NCI-H1436 (cell line): ENCODE measurements at places on chromosomes 2 and 18.

DNA sequence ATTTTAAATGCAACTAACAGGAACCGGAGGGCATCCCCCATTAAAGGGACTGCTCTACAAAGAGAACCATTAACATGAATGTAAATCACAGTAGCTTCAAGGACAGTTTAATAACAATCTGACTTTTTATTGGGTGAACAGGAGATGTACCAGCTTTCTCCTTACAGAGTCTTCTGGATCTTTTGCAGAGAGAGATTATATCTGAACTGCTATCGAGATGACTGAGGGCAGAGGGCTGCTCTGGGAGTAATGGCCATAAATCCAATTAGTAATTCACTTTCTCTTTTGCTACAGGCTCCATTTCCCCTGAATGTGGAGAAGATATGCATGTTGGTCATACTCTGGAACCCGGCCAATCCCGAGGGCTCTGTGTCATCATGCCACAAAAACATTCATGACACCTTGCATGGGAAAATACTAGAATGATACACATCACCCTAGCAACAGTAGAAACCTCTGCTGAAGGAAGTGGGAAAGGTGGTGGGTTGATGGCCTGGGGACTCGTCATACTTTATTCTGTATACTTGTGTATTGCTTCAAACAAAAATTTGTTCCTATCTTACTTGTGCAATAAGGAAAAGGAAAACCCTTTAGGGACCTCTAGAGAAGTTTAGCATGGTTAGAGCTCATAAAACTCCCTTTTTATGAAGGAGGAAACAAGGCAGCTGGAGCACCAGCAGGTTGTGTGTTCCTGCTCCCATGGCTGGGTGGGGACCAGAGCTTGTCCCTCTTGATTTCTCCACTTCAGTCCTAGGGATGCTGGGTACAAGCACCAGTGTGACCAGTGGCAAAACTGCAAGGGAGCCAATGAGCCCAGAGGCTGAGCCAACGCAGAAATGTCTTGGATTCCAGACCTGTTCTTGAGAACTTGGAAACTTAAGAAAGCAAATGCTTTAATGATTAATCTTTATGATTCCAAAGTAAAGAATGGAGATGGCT, 26.0 kb downstream of the CTAGE1 start:
- DNase-seq, result no peak

DNA sequence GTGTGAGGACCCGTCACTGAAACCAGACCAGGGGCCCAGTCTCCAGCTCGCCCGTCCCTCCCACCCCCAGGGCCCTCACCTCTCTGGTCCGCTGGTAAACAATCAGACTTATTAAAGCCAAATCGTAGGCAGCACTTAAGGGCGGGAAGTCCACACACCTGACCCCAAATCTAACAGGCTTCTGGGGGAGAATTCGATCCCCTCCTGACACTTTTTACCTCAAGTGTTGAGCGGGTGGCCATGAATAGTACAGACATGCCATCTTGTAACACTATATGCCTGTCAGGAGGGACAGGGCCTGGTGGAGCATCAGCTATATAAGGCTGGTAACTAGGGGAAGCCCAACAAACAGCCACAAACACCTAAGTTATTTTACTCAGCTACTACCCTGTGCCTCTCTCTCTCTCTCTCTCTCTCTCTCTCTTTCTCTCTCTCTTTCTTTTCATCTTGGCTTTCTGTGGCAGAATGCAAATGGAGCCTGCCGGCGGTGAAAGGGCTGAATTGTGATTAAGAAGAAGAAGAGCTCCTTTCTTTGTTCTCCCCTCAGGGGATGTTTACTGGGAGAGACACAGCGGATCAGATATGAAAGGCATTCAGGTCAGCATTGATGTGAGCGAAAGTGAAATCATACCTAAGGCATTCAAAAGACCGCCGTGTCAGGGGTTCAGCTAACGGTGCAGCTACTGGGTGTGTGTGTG, 9.5 kb downstream of the ZEB2 start:
- peak; percentile 27 for DNase-seq

GRCh38 chr18:50401888-50402287, 27.0 kb downstream of the SKA1 start:
- DNase-seq, result peak; percentile 6

DNA sequence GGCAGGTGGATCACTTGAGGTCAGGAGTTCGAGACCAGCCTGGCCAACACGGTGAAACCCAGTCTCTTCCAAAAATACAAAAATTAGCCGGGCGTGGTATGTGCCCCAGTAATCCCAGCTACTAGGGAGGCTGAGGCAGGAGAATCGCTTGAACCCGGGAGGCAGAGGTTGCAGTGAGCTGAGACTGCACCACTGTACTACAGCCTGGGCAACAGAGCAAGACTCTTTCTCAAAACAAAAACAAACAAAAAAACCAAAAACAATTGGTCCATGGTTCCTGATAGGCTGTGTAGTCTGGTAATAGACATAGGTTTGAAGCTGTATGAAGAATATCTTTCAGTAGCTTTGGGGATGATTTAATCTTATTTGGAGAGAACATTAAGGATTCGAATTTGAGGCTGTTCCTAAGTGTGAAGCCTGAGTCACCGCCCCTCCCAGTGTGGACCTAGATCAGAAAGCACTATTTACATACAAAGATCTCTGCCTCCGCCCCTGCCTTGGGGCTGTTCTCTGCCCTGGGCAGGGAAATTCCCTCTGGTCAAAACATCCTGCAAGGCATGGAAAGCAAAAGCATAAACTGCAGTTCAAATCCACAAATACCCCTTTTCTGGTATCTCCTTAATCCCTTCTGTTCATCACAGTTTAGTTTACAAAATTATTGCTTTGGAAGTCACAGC, 52.8 kb upstream of the PMAIP1 start:
- DNase-seq, result no peak

- no peak for DNase-seq
Observed at GRCh38 chr2:236317938-236318396, 53.8 kb upstream of the ASB18 start.

- DNase-seq, result no peak
Observed at GRCh38 chr2:218407717-218408116, 8.0 kb downstream of the CTDSP1 start.

DNA sequence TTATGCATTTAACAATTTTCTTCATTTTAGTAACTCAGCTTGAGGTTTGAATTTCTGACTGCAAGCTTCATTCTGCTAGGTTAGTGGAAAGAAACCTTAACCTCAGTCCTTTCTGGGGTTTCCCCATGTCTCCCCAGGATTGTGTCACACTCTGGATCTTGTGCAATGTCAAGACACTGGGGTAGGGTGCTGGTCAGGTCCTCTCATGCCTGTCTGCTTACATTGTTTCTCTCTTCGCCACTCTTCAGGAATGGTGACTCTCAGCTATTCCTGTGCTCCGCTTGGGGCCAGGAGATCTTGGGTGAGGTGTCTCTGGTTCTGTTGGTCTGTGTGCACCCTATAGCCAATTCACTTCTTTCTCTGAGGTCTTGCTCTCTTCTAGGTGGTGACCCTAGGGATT, 23.9 kb downstream of the CTLA4 start:
- no peak for DNase-seq

- no peak for DNase-seq
Observed at GRCh38 chr18:70329071-70329470, 40.2 kb downstream of the SOCS6 start.

DNA sequence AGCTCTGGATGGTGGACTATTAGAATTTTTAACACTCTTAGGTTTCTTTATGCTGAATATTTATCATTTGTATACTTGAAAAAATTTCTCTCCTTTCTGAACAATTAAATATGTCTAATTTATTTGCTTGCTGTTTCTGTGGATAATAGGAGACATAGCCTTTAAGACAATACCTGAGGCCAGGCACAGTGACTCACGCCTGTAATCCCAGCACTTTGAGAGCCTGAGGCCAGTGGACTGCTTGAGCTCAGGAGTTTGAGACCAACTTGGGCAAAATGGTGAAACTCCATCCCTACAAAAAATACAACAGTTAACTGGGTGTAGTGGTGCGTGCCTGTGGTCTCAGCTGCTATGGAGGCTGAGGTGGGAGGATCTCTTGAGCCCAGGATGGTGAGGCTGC, 54.7 kb downstream of the FAM117B start:
- DNase-seq, result no peak

GRCh38 chr18:67794521-67794920, 278.0 kb upstream of the DSEL start:
- no peak for DNase-seq

DNA sequence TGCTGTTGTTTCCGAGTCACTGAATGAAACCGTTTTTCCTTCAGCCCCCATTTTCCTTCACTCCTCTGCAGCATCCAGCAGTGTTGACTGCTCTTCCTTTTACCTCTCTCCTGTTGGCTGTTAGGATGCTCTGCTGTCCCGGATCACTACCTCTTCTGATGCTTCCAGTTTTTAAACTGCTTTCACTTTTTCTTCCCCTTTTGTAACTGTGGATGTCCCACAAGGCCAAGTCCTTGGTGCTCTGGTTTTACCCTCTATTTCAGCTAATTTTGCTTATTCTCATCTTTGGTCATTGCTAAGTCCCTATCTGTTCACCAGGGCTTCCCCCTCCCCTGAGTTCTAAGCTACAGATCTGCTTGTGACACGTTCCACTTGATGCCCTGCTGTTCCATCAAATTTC, 39.4 kb upstream of the MAP4K3 start:
- no peak for DNase-seq

- DNase-seq, result no peak
Observed at GRCh38 chr2:205835251-205835791, 153.0 kb downstream of the NRP2 start.

DNA sequence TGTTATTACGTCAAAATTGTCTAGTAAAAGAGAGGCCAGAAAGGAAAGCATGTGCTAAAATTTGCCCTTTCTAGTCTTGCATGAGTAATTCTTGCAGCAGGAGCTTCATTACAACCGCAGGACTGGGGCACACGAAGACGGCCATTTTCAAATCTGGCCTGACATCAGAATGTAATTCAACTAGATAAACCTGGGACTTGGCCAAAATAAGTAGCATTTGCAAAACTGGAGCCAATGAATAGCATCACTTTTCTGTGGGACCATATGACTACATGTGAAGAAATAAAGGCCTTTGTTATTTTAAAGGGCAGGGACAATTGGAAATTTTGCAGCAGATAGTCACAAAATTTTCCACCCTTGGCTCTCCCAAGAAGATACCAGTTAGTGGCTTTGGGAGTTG, 3.0 kb upstream of the FZD7 start:
- DNase-seq, result no peak

DNA sequence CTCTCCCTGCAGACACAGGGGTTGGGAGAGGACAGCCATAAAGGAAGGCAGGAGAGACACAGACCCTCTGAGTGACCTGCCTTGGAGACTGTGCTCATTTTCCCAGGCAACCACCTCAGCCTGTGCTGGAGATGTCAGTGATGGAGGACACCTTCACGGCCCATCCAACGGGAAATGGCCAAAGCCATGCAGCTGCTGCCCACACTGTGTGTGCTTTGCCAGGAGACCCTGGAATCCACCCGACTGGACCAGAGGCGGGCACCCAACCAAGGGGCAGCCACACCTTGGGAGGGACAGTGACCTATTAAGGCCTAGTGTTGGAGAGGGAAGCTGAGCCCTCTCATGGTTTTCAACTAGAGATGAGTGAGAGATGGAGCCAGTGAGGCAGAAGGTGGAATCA, 192.5 kb downstream of the SMAD2 start:
- no peak for DNase-seq

GRCh38 chr2:47488870-47489584, 86.1 kb downstream of the MSH2 start:
- no peak for DNase-seq

GRCh38 chr2:172431463-172431862, 4.1 kb downstream of the ITGA6 start:
- no peak for DNase-seq

DNA sequence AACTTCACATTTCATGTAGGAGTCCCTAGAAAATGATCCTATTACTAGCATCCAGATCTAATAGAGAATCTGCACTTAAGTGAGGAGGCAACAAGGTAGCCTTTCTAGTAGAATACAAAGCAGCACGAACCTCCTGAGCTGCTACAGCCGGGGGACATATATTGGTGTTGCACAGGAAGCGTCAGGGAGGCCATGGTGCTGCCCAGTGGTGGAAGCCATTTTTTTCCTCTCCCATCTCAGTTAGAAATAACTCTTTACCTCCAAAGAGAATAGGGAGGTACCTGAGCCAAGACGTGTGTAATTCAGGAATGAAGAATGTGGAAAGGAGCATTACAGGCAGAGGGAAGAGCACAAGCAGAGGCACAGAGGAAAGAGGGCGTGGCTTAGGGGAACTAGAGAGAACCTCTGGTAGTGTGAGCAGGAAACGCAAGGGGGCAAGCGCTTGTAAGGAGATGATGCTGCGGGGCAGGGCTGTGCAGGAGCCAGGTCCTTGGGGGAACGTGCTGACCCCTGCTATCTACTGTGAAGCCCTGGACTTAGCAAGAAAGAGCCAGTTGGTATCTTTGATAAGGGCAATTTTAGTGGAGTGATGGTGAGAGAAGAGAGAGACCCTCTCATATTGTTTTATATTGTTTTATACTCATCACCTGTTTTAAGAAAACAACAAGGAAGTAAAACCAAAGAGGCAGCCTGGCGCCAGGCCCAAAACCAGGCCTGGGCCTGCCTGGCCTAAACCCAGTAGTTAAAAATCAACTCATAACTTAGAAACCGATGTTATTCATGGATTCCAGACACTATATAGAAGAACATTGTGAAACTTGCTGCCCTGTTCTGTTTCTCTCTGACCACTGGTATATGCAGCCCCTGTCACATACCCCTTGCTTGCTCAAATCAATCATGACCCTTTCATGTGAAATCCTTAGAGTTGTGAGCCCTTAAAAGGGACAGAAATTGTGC, 50.0 kb upstream of the TTC39C start:
- DNase-seq, result no peak

DNA sequence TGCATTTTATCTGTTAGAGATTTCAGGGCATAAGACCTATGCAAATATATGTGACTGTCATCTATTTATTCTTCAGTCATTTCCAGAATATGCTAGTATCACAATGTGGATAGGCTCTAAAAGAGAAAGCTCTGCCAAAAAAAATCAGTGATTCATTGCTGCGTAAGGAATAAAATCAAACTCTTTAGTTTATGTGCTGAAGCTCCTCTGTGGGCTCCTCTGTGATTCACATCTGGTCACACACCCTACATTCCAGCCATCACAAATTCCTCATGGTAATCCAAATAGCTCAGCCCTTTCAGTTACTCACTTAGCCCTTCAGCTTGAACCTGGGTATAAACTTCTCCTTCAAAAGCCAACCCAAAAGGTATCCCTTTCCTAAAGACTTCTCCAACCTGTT, 21.4 kb downstream of the DLGAP1 start:
- DNase-seq, result no peak

DNA sequence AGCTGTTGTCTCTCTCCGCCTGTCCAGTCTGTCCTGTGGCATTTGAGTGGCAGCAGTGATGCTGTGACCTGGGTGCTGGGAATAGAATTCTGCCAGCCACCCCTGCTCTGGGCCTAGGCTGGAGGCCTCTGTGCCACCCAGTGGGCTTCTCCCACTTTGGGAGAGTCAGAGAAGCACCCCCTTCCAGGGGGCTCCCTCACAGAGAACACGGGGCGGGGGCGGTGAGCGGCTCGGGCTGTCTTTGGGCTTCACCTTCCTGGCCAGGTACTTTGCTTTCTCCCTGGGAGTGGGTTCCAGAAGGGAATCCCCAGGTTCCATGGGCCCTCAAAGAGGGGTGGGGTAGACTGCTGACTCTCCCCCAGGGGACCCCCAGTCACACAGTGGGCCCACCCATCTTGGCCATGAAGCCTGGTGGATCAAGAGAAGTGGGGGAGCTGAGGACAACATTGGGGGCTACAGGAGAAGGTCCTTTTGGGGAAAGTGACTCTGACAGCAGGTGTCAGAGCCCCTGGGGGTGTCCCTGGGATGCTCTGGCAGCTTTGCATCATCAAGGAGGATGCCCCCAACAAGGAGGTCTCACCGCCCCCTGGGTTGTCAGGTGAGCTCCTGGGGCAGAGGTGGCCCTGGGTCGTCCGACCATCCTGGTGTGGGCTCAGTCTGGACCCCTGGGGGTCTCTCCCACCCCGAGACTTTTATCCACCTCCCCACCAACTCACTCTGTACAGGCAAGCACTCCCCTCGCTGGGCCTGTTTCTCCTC, 18.8 kb upstream of the BOK start:
- DNase-seq, result no peak
